Colonic mucosa (tissue), 4 donors: ENCODE measurements at places on chromosomes 5 and 9.

DNA sequence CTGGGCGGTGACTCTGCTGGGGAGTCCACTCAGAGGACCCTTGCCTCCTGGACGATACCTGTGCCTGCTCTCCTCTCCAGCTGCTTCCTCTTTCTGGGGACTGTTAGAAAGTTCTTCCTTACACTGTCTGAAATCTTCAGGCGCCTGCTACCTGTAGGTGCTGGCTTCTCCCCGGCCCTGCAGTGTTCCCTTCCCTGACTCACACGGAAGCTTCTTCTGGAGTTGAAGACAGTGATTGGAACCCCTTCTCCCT lies 562 bp downstream of the GSN start:
- DNase-seq = no peak

GRCh38 chr5:161314033-161314432 lies 232.5 kb downstream of the GABRB2 start:
- no peak for DNase-seq

GRCh38 chr5:170758481-170758880 lies 25.0 kb upstream of the GABRP start:
- DNase-seq = no peak

DNA sequence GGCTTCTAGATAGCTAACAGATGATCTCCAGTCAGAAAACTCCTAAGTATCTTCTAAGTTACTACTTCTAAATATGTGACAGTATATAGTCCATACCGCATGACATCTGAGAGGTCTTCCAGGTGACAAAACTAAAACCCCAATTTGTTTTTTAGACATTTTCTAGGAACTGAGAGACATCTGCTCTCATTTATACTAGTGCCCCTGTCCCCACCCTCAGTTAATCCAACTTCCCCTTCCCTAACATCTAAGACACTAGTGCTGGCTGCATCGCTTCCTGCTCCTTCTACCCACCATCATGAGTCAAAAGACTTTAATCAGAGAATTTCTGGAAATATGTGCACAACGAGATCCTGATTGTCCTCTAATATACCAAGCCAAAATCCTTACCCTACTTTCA lies 37.9 kb downstream of the FBXW11 start:
- no peak for DNase-seq
